SW480 (cell line): ENCODE measurements at places on chromosomes 13 and 19.

GRCh38 chr19:33819880-33820781 is 23.5 kb downstream of the KCTD15 start:
- peak; percentile 98 for DNase-seq

DNA sequence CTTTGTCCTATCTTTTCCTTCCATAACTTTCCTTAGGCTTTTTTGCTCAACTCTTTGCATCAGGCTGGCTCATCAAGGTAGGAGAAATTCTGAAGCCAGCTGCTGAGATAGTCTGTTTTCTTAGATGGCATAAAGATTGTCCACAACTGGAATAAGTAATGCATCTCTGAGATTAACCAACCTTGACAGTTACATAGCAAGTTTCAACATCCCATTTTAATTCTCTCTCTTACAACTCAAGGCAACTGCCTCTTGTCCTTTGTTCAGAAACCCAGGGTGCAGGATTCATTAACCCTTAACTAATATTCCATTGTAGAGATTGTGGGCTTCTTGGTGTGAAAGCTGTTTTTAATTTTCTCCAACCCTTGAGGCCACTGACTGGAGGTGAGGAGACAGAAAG is 239.2 kb downstream of the LACC1 start:
- DNase-seq = no peak

- DNase-seq = no peak
These were observed 303.9 kb downstream of the SLITRK5 start for GRCh38 chr13:87975035-87975434.

GRCh38 chr13:67036699-67037457 is 193.3 kb downstream of the PCDH9 start:
- no peak for DNase-seq

- no peak for DNase-seq
These were observed 313.3 kb downstream of the DCLK1 start for GRCh38 chr13:35817642-35818607.

- DNase-seq = no peak
These were observed 757.1 kb downstream of the LIG4 start for GRCh38 chr13:107458269-107458668.

GRCh38 chr13:42174344-42175162 is 97.4 kb upstream of the AKAP11 start:
- no peak for DNase-seq

DNA sequence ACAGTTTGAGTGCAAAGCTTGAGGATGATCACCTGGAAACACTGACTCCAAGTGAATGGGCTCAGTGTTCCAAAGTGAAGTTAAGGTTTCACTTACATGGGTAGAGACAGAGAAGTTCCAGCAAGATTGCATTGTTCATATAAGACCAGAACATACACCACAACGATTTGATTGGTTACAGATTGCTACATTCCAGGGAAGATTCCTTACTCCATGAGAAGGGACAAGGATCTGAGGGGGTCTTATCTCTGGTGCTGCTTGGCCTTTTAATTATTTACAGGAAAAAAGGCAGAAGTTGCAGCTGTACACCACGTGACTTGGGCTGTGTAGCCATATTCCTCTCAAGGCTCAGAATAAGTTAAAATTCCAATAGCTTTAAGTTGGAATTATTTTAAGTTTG is 12.3 kb downstream of the WDFY2 start:
- DNase-seq = no peak

- DNase-seq = no peak
These were observed 16.8 kb downstream of the CEBPG start for GRCh38 chr19:33390101-33390907.

DNA sequence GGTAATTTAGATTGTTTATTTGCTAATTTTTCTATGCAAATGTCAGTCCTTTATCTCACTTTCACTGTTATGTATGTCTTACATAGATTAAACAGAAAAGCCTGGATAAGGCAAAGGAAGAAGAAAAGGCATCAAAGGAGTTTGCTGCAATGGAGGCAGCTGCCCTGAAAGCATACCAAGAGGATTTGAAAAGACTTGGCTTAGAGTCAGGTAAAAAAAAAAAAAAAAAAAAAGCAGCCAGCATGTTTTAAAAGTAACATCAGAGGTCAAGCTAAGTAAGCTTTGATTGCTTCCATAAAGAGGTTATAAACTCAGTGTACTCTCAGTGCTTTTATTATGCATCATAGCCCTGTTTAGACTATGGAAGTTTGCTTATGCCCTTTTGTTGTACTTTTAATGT is 3.8 kb downstream of the WBP4 start:
- peak; percentile 36 for DNase-seq

GRCh38 chr19:14019100-14019499 is 8.8 kb upstream of the RLN3 start:
- DNase-seq = no peak

DNA sequence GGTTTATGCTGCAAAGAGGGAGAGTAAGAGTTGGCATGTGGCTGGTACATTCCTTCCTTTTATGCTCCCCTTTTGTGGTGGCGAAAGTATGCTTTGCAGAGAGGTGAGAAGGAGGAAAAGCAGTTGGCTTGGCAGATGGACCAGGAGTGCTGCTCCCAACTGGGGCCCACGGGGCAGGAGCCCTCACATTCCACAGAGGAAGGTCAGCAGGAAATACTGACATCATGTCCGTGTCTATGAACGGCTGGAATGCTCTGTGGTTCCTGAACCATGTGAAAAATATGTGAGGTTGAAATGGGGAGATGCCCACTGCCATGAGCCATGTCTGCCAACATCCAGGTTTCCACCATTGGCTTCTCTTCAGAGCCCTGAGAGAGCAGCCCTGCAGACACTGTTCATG is 33.3 kb upstream of the GAS6 start:
- DNase-seq = peak; percentile 94

DNA sequence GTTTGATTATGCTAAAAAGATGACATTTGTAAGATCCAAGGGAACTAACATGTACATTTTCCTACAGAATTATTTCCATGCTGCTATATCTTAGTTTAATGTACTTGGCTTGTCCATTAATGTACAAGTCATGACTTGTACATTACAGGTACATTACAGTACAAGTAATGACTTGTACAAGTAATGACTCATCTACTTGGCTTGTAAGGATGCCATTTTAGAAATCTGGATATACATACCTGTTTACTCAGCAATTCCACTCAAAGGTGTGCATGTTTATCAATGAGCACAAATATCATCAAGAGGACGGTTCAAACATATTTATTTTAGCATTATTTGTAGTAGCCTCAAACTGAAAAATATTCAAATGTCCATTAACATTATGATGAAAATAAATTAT is 87.0 kb upstream of the TRPC4 start:
- no peak for DNase-seq

GRCh38 chr13:51731759-51732158 is 72.2 kb downstream of the DHRS12 start:
- DNase-seq = no peak
